ENCODE measurements at places on chromosomes 7 and 10.
A peak's percentile ranks its signal among the peaks of the same experiment; 100 is the strongest.

DNA sequence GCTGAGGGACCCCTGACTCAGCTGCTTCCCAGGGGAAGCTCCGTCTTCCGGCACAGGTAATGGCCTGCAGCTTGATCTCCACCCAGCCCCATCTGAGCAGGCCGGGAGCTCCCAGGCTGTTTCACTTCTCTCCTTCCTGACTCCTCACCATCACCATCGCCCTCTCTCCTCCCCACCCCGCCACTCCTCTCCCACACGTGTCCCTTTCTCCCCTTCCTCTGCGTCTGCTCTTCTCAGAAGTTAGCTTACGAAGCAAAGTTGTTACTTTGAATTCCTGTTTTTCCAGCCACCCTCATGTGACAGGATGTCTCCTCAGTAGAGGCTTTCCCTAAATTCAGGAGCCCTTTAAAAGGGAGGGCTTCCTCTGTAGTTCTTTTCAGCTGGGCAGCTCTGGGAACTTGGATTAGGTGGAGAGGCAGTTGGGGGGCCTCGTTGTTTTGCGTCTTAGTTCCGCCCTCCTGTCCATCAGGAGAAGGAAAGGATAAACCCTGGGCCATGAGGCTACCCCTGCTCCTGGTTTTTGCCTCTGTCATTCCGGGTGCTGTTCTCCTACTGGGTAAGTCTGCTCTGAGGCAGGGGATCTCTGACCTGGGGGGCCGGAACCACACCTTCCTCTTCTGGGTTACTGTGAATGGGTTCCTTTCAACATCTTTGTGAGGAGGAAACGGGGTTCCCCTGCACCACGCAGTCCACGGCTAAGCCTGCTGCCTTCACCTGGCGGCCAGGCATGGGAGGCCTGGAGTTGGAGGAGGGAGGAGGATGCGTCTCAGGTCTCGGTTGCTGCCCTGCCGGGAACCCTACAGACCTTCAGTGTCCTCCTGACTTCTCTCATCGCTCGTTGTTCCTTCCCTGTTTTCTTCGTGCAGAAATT lies at the start of gene MRC1:
MRC1 (plus strand) TSS at position 378 of the 871 bp plus-strand sequence; CDS start at position 496, 118 bp downstream.
- DNase-seq: no peak

DNA sequence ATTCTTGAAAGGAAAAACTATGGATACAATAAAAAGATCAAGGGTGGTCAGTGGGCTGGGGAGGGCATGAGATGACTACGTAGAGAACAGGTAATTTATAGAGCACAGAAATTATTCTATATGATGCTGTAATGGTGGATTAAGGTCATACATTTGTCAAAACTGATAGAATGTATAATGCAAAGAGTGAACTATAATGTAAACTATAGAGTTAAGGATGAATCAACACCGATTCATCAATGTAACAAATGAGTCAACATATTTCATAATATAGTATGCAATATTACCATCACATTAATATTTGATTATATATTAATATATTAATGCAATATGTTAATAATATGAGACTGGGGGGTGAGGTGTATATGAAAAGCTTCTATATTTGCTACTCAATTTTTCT lies 555.6 kb upstream of the POT1 start:
- no peak for DNase-seq

GRCh38 chr7:73701357-73701995 lies 18.0 kb downstream of the STX1A start:
- no peak for DNase-seq

DNA sequence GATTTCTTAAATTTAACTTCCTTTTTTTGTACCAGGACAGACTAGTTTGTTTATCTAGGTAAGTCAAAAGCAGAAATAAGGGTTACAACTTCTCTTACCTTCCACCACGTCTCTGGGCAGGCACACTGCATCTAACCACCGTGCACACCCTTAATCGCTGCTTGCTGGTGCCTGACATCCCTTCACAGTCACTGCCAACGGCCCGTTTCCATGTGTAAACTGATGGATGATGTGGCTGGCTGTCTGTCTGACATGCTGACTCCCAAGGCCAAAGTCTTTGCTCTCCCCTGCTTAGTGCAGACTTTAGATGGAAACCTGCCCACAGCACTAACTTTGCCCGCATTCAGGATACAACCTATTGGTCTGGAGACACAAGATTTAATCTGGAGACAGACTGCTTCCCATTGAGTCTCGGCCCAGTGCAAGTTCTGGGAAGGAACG lies 1.1 kb downstream of the TMEM273 start:
- no peak for DNase-seq

DNA sequence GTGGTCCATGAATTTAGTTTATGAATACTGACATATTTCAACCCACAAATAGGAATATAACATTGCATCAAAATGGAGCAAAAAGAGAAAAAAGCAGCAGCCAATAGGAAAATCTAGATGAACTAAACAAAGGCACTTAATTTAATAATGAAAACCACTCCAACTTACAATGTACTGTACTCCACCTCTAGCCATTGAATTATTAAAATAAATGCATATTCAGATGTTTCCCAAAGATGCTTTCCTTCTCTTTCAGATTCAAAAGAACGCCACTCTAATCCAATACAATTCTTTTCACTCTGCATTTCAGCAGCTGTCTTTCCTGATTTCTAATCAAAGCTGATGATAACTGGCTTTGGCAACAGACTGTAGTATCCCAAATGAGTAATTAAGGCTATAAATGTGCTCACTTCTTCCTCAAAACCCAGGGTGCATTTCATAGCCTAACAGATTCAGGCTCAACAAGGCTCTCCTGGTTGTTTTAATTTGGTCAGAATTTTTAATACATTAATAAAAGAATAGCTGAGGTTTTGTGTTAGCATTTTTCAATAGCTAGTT lies 577.1 kb downstream of the PARD3 start:
- DNase-seq: no peak

DNA sequence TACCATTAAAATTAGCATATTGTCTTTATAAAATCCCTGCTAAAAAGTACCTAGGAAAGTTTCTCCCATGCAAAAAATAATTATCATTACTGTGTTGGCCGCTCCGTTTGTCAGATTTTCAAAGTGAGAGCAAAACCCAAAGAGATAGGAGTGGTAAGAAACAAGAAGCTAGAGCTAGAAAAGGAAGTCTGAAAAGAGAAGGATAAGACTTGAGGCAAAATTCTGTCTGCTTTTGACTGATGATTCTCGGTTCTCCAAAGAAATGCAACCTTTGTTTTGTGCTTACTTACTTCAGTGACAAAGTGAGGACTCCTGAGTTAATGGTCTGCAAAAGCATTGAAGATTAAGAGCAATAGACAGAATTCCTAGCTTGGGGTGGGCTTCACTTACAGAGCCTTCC lies 33.3 kb upstream of the CAPZA2 start:
- no peak for DNase-seq

GRCh38 chr7:77270094-77270480 lies 70.5 kb upstream of the FGL2 start:
- DNase-seq: no peak

- DNase-seq: no peak
Observed at GRCh38 chr10:51156926-51157325, 82.6 kb downstream of the PRKG1 start.

DNA sequence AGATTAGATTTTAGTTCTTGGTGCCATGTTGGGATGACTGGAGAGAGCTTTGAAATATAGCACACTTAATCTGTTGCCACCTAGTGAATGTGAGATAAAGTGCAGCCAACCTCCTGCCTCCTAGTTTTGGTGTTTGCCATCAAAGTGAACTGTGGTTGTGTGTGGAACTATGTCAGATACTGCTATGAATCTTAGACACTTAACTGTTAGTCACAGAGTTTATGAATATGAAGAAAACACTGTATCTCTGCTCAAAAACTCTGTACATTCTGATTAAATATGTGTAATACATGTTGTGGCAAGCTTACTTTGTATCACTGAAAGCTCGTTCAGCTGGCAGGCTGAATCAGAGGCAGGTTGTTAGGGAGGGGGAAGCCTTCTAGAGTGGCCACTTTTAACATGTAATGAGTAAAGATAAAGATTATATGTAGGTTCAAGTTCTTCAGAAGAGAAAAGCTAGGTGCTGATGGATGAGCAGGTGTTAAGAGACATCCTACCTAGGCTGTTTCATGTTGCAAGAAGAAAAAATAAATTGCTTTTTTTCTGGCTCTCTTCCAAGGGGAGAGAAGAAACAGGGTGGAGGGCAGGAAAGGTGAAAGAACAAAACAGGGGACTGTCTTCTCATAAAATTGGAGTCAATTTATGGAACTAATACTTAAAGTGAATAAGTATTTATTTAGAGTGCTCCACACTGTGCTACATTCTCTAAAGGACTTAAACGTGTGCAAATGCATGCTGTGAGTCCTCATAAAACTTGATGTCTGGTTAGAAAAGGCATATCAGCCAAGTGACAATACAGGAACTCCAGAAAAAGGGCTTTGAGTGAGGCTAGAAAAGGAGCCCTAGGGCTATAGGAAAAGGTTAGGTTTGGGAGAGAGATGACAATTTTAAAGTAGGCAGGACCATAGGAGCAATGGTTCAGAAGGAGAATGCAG lies 14.1 kb upstream of the LAMB1 start:
- peak; percentile 37 for DNase-seq

GRCh38 chr10:11091517-11092102 lies 73.9 kb downstream of the CELF2 start:
- DNase-seq: no peak

DNA sequence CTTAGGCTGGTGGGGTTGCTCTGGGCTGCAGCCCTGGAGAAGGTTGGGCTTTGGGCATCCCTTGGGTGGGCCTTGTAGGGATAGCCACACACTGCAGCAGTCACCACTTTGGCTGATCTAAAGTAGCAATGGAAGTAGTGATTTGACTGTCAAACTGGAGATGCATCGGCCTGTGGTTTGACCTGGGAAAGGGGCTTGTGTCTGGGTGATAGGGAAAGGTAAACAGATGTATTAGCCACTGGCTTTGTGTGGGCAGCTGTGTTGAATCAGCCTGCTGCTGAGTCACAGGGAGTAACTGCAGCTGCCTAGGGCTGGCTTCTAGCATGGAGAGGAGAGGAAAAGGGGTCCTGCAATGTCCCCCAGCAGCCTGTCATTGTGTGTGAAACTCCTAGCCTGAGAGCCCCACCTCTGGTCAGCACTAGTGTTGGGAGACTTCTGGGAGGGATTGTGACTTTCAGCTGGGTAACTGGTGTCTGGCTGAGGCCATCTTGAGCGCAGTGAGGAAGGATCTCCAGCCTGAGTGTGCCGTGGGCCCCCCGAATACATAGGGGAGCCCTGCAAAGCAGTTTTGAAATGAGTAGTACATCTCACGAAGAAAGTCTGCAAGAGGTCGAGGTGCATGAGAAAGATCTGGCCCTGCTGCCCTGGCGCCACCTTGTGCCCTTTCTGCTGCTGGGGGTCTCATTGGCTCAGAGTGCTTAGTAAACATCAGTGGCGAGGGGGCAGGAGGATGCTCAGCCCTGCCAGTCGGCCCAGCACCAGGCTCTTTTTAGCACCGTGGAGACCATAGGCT lies 117.3 kb downstream of the FANK1 start:
- no peak for DNase-seq

GRCh38 chr10:99595770-99596465 lies 24.3 kb downstream of the SLC25A28 start:
- DNase-seq: no peak

GRCh38 chr10:75286901-75287300 lies 51.1 kb upstream of the COMTD1 start:
- no peak for DNase-seq

DNA sequence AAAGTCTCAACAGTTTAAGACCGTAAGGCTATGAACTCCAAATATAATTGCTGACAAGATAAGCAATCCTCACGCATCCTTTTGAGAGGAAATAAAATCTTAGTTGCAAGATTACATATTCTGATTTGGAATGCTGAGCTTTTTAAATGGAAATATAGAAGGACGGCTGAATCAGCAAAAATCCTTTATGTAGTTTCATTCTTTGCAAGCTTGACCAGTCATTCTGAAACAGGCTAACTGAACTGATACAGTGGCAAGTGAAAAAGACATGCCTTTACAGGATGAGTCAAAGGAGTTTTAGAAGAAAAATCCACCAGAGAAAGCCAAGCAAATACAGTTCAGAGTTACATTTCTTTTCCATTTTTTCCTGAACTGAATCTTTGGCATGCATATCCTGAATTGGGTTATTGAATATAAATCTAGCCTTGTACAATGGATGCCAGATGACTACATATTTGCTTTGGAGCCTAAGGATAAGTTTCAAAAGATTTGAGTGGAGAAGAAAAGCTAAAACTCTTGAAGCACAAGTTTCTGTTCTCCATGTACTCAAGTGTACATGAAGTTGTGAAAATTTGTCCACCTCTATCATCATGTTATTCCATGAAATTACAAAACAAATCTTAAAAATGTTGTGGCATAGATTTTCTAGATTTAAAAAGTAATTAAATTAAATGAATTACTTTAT lies 4.4 kb downstream of the VIM start:
- DNase-seq: no peak

DNA sequence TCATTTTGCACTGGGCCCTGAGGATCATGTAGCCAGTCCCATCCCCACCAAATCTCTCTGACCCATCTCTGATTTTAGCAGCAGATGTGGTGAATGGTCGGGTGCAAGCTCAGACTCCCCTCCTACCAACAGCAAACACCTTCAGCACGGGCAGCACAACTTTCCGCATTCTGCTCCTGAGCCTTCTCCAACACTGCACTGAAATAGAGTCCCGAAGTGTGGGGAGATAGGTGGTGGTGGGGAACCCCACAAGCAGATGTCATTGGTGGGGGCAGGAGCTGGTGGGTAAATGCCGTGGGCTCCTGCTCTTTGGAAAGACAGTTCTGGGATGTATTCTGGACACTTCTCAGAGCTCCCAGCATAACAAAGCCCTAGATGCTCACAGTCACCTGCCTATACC lies 9.6 kb upstream of the CTBP2 start:
- no peak for DNase-seq

- DNase-seq: no peak
Observed at GRCh38 chr7:93821463-93821862, 69.1 kb downstream of the TFPI2 start.

DNA sequence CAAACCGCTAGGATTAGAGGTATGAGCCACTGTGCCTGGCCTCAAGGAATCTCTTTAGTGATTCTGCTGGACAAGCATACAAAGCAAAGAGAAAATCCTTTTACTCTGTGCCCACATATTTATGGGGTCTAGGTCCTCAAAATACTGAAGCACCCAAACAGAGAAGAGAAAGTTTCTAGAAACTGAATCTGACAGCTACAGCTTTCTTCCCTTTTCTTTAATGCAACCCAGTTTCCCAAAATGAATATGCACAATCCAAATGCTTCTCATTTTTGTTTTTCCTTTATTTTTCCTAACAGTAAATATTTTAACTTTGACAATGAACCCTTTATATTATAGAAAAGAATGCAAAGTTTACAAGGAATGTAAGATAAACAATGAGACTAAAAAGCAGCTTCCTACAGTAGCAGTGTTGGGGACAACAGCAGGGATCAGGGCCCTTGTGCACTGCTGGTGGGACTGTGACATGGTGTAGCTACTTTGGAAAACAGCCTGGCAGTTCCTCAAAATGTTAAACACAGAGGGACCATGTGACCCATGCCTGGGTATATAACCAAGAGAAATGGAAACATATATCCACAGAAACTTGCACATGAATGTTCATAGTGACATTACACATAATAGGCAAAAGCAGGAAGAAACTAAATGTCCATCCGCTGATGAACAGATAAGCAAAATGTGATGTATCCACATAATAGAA lies 325.2 kb downstream of the PRPF18 start:
- DNase-seq: no peak
